BJ (cell line): ENCODE measurements at places on chromosomes 12 and 14. TPM values are rescaled to one million over a fixed set of nuclear protein-coding genes. Genes with fewer than 3 reads are reported as not detected.

PSMC6 gene
- polyA plus RNA-seq: 28.5 and 87.8 TPM in 2 replicates

CPNE8 gene
- polyA plus RNA-seq: 0.47 and 0.98 TPM in 2 replicates

SDS gene
- polyA plus RNA-seq: not detected in 2 replicates

WBP11 gene
- 12.3 and 12.8 TPM in 2 replicates for polyA plus RNA-seq

TRHDE gene
- 17.1 and 44.1 TPM in 2 replicates for polyA plus RNA-seq

LRRC10 gene
- polyA plus RNA-seq: not detected in 2 replicates

DDX24 gene
- polyA plus RNA-seq: 147 and 167 TPM in 2 replicates

RBMS2 gene
- polyA plus RNA-seq: 67.9 and 68.4 TPM in 2 replicates

CPNE6 gene
- polyA plus RNA-seq: not detected in 2 replicates

NXPH4 gene
- polyA plus RNA-seq: 1.4 and 2.8 TPM in 2 replicates

AGAP2 gene
- 0.04 and 0.05 TPM in 2 replicates for polyA plus RNA-seq

MUCL1 gene
- not detected in 2 replicates for polyA plus RNA-seq

LRRK2 gene
- polyA plus RNA-seq: 1.5 and 2.9 TPM in 2 replicates

RERGL gene
- polyA plus RNA-seq: 0.21 TPM in 1 of 2 replicates, not detected in the other

GALNT16 gene
- 1.4 and 1.7 TPM in 2 replicates for polyA plus RNA-seq

RERG gene
- polyA plus RNA-seq: 0.04 TPM in 1 of 2 replicates, not detected in the other

GRCh38 chr12:69840727-69841126 lies 15.7 kb downstream of the MYRFL start:
- DNase-seq: no peak

DNA sequence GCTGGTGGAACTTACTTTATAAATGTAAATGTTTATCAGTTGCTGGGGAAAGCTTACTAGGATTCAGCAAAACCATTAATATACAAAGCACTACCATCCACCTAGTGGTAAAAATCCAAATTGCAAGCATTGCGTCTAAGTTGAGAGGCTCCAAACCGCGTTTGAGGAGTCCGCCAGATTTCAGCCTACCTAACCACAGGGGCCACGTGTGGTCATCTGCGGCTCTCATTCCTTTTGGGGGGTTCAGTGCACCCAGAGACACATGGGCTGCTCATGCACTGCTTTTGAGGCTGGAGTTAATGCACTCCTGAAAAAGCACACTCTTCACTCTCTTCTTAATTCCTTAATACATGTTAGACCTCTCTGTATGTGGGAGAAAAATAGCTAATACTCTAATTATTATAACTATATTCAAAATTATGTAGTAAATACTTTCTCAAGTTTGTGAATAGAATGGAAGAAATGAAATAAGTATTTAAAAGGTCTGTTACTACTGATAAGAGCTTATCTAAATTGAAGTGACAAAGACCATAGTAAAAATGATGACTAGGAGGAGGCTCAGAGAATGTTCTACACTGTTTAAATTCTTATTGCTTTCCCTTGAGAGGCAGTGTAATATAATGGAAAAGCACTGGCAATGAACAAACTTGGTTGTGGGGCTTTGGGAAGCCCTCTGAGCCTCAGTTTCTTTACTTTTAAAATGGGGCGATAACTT lies 41.4 kb upstream of the MANSC4 start:
- DNase-seq: peak; percentile 27

GRCh38 chr14:33909380-33910084 lies 41.3 kb downstream of the EGLN3 start:
- no peak for DNase-seq

GRCh38 chr12:89839444-89839843 lies 130.8 kb upstream of the ATP2B1 start:
- no peak for DNase-seq

DNA sequence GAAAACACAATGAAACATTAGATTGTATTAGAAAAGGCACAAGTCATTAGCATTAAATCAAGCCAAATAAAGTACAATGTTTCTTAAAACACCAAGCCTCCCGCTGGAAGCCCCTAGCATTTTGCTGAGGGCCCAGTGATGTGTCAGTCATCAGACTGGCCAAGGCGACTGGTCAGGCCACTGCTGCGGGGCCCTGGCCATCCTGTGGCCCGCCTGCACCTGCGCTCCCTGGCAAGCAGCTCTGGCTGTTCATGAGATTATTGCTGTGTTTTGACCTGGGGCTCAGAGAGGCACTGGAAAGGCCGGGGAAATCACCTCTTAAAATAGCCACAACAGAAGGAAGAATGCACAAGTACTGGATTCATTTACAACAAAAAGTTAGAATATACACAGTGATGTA lies 24.2 kb upstream of the AMN start:
- DNase-seq: no peak

- no peak for DNase-seq
Measured at GRCh38 chr14:74591899-74592298, 20.1 kb downstream of the LTBP2 start.

- DNase-seq: no peak
Measured at GRCh38 chr12:27220055-27220987, 23.8 kb upstream of the STK38L start.

DNA sequence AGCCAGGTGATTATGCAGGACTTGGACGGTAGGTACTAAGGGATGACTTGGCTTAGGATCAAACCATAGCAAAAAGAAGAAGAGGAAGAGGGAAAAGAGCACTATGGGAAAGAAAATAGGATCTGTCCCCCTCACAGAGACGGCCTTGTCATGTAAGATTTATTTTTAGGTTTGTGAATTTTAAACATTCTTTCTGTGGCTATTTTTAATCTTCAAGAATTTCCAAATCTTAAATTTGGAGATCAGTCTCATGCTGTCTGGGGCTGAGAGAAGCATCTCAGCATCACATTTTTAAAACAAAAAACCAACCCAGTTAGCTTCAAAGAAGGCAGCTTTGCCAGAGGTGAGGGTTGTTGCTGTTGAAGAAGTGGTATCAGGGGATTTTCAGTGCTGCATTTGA lies 52.6 kb upstream of the STRN3 start:
- DNase-seq: no peak

- DNase-seq: no peak
Measured at GRCh38 chr12:67415473-67415872, 146.3 kb downstream of the CAND1 start.

- DNase-seq: no peak
Measured at GRCh38 chr14:102238131-102238530, 66.8 kb downstream of the MOK start.

GRCh38 chr12:15662983-15663659 lies 126.1 kb downstream of the EPS8 start:
- DNase-seq: no peak

DNA sequence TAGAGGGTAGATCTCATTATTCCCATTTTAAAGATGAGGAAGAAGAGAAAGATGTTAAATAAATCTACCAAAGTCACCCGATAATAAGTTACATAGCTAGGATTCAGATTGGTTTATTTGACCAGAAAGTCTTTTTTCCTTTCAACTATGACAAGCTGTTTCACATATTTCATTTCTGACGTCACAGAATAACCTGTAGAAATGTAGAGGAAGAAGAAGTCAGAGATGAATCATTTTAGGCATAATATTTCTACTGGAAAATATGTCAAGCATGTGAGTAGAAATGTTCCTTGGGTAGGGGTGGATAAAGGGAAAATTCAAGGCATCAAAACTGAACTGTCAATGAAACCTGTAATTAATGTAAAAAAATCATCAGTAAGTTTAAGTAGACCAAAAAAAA lies 107.0 kb downstream of the MGST1 start:
- DNase-seq: no peak

DNA sequence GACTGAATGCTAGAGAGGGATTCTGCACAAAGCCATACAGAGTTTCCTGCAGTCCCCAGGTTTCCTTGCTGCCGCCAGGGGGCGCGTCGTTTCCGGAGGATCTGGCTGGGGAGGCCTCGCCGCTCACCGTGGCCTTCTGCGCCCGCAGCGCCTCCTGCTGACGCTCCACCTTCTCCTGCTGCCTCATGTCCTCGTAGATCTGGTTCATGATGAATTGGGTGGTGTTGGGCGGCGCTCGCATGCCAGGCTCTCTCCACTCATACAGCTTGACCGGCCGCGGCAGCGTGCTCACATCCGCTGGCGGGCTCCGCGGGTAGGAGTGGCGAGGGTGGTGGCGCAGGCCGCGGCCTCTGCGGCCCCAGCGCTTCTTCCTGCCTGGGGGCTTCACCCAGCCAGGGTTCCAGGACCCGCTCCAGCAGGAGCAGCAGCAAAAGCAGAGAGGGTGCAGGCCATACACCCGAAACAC lies 987 bp downstream of the CCER1 start:
- no peak for DNase-seq

DNA sequence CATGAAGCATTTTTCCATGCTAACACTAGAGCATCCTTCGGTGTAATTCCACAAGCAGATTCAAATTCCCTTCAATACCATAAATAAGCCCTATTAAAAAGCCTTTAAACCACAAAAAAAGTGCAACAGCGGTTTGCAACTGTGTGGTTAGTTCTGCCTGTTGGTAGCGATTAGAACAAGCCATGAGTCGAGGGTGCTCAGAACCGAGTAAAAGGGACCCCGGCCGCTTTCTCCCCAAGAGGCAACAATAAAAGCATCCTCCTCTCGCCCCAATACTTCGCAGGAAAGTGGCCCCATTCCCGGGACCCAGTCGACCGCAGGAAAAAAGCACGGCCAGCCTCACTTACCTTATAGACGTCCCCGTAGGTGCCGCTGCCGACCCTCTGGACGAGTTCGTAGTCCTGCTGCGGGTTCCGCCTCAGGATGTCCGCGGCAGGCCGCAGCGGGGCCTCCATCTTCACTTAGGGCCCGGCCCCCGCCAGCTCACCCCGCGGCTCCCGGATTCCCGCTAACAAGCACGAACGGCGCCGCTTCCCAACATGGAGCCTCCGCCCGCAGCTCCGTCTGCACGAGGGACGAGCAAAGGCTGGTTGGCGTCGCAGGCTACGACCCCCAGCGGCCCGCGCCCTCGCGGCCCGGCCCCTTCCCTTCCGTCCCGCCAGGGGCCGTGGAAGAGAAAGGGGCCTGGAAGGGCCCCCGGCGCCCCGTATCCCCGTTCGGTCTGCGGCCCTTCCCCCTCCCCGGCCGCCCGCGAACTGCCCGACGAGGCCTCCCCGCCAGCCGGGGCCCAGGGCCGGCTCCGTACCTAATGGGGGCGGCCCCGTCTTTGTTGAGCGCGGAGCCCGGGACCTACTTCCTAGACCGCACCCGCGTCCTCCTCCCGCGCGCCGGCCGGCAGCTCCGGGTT lies 521 bp downstream of the MAP4K5 start:
- no peak for DNase-seq

- DNase-seq: no peak
Measured at GRCh38 chr14:41872931-41873685, 266.4 kb downstream of the LRFN5 start.

DNA sequence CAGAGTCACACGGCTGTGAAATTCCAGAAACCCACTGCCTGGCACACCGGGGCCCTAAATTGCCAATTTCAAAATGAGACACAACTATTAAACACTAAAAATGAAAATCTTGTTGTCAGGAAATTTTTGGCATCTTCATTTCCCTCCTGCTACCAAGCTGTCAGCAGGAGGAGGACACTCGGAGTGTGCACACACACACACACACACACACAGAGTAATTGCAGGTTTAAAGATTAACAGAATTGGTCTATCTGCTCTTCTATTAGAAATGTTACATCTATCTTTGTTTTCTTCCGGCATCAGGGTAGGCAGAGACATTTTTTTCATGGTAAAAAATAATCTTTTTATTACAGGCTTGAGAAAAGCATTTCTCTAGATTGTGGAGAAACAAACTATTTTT lies 314.2 kb downstream of the EGLN3 start:
- no peak for DNase-seq

- DNase-seq: no peak
Measured at GRCh38 chr12:25906651-25907340, 51.7 kb upstream of the RASSF8 start.

DNA sequence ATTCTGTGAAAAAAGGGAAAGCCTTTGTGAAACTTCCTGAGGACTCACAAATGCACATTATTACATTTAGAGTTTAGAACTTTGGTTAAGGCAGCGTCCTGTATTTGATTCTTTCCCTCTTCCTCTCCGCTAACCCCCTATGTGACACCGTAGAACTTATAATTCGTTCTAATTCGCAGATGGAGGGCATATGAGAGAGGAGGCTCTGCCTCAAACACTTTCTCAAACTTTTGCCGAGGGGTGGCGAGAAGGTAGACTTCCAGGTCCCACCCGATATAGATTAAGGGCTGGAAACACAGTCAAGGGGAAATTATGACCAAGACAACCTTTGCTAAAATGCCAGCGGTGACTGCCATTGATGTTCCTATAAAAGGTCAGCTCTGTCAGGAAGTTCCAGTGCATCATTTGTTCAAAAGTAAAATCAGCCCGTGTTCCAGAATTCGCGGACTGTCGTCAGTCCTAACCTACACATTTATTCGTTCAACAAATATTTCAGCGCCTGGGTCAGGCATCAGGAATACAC lies 904 bp upstream of the PAPOLA start:
- DNase-seq: no peak

DNA sequence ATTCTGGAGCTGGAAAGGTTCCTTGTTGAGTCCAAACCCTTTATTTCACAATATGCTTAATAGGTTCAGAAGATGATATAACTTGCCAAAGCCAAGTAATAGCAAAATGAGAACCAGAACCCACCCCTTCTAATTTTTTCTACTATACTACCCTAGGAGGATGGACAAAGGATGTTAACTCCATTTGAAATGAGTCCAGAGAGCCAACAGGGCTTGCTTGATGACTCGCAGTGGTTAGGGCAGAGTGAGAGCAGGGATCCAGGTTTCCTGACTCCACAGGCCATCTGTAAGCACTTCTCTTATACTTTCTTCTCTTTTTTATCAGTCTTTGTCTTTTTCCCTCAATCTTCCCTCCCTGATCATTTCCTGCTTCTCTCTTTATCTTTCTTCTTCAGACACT lies 668.1 kb downstream of the MED13L start:
- DNase-seq: no peak

DNA sequence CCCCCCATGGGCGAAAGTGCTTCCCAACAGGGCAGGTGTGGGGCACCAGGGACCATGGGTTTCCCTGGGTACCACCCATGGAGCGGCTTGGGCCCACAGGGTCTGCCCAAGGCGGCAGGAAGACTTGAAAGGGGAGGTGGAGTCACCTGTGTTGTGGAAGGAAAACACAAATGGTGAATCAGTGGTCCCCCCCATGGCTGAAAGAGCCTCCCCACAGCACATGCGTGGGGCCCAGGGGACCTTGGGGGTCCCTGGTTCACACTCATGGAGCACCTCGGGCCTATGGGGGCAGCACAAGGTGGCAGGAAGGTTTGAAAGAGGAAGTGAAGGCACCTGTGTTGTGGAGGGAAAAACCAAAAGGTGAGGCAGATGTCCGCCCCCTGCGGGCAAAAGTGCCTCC lies 581.9 kb downstream of the ALG10 start:
- no peak for DNase-seq

DNA sequence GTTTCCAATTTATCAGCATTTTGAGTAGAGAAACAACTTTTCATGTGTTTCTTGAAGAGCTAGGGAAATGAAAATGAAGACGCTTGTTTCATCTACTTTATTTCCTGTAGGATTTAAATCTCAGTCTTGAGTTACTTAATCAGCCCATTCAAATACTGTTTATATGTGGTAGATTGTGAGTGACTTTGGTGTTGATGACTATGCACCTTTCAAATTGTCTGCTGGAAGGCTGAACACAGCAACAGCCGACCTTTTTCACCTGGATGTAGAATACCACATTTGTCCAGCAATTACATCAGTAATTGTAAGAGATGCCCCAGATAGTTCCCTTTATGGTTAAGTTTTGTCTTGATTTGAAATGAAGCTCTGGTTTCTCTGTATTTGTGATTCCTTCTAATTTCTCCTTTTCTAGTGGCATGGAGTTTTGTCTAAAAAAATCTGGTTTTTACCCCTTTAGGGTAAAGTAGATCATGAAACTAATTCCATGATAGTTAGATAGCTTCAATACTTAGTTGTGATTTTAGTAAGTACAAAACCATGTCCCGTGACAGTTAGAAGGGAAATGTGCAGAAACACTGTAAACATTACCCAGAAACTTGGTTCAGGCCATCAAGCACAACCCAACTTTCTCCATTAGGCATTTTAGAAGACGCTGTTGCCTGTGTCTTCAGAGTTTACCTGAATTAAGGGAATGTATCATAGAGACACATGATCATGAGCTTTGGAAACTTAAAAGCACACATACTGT lies 165.0 kb downstream of the SRGAP1 start:
- no peak for DNase-seq
